ENCODE measurements at places on chromosomes 6 and 20.
A peak's percentile ranks its signal among the peaks of the same experiment; 100 is the strongest.

DNA sequence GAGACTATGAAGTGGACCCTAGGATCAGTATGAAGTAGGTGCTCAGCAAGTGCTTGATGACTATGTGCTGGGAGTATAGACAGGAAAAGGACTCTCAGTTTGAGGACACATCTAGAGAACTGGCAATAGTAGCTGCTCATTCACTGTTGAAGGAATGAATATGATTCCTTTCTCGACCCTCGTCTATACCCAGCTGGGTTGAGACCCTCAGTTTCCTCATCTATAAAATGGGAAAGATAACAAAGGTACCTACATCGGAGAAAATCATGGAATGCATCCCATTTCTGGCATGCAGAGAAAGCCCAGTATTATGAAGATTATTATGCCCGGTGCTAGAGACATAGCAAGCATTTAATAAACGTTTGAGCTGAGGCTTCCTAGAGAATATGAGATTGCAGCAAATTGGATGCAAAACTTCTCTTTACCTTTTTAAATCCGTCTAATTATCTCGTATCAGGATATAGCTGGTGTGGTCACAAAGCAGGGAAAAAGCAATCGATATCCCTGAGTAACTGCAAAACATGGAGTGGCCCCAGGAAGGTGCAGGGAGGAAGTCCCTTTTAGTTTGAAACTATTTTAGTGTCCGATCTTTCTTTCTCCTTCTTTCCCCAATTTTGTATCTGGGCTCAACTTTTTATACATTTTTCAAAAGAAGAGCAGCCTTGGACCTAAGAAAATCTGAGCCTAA is 2.8 kb upstream of the PCK1 start:
- DNase-seq: no peak

GRCh38 chr6:170451762-170452651 is 101.1 kb downstream of the PSMB1 start:
- no peak for DNase-seq

DNA sequence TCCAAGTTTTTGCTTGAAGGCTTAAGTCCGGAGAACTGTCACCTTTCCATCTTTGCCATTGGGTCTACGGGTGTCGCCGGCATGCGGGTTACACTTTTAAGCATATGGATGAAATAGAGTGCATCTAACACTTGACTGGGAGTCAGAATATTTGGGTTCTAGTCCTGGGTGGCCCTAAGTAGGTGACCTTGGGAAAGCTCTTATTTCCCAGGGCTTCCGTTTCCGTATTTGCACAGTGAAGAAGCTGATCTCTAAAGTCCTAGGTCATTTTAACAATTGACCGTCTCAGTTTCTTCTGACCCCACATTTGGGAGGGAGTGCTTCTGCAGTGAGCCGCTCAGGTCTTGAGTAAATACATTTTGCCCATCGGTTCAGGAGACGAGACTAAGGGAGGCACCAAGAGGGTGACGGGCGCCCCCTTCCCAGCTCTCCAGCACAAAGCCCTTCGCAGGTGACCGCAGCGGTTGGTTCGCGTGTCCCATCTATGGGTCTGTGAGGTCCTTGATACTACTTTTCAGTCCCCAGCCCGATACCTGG is 651 bp upstream of the BLTP3A start:
- DNase-seq: peak; percentile 29

DNA sequence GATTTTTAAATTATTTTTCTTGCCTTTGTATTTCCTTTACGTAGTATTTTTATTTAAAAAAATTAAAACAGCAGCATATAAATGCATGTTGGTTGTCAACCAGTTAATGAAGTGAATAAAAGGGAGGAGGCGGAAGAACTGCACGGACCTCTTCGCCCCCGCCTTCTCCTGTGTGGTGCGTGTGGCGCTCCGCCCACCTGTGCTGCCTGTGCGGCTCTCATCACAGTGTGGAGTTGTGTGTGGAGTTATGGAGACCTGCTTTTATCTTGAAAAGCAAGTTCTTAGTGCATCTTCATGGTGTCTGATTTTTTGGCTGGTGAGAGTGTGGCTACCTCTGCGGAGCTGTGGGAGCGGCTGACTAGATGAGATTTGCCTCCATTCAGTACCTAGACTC is 58.4 kb downstream of the PTPN1 start:
- DNase-seq: no peak

DNA sequence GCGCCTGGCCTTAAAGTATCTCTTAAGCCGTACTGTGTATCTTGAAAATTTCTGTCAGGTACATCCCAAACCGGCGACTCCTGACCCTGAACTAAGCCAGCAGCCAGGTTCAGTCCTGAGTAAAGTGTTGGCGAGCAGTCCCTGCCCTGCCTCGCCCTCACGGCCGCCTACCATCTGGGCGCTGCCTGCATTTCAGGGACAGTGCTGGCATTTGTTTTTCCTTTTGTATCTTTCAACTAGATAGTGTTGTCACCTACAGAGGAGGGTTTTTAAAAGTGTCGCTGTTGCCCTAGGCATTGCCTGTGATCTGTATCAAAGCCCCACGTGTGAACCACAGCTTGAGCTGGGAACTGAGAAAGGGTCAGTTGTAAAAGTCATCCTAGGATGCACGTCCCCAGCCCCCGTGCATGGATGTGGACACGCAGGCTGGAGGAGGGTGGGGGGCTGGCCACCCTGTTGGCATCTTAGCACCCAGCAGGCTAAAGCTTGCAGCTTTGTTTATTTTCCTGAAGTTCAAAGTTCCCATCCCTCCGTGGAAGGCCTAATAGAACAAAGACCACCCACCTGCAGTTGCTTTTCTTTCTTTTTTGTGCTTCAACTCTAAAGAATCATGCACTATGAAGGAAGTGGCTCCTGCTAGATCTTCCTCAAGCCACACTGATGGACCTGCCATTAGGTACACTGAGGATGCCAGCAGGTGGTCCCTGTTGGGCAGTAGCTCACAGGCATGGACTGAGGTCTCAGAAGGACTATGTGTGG is 136.8 kb downstream of the ZDHHC14 start:
- no peak for DNase-seq

GRCh38 chr6:83057705-83058321 is 7.8 kb downstream of the UBE3D start:
- peak; percentile 3 for DNase-seq

DNA sequence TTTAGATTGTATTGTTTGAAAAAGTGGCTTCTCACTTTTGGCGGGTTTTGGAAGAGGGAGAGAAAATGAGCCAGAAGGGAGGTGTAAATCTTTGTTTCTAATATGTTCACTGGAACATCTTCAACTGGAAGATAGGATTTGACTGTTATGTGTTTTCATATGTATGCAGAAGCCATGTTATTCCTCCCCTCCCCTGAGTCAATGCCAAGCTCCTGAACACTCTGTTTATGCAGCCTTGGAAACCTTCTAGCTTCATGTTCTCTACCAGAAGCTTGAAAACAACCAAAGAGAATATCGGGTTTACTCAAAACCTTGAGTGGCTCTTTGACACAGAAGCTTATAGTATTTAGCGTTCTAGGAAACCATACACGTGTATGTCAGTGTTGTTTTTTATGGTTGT is 279.1 kb downstream of the PRL start:
- DNase-seq: no peak

- no peak for DNase-seq
These were observed 159.8 kb upstream of the SUPT3H start for GRCh38 chr6:45537539-45537938.

DNA sequence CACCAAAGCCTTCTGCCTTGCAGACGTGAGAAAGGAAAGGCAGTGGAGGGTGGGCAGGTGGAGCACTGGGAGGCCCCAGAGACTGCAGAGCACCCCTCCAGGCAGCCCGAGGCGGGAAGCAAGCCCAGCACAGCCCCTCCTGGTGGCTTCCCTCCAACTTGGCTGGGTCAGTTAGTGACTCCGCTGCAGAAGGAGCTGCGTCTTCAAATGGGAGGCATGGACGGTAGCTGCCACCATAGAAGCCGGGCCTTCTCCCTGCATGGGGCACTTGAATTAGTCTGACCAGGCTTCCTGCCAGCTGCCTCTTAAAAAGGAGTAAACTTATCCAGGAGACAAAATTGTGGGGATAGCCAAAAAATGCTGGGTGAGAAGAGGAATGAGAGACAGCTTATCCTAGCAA is 88.0 kb upstream of the RPS6KA2 start:
- no peak for DNase-seq

GRCh38 chr20:5810800-5811422 is 60.7 kb downstream of the SHLD1 start:
- no peak for DNase-seq

GRCh38 chr20:63161176-63161651 is 54.7 kb downstream of the YTHDF1 start:
- DNase-seq: no peak

DNA sequence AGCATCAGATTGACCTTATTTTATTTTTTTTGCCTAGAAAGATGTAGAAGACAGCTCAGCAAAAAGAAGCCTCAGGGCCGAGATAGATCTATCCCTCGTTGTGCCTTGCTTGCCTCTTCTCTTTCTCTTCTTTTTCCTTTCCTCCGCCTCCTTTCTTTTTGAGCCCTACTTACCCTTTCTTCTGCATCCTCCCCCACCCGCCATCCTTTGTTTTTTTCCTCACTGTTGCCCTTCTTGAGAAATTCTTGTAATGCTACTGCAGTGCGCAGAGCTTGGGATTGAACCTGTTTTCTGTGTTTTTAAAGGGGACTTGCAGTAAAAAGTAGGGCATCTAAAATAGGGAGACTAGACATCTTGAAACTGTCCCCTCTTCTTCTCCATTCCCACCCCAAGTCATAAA is 18.6 kb downstream of the RALY start:
- DNase-seq: no peak

DNA sequence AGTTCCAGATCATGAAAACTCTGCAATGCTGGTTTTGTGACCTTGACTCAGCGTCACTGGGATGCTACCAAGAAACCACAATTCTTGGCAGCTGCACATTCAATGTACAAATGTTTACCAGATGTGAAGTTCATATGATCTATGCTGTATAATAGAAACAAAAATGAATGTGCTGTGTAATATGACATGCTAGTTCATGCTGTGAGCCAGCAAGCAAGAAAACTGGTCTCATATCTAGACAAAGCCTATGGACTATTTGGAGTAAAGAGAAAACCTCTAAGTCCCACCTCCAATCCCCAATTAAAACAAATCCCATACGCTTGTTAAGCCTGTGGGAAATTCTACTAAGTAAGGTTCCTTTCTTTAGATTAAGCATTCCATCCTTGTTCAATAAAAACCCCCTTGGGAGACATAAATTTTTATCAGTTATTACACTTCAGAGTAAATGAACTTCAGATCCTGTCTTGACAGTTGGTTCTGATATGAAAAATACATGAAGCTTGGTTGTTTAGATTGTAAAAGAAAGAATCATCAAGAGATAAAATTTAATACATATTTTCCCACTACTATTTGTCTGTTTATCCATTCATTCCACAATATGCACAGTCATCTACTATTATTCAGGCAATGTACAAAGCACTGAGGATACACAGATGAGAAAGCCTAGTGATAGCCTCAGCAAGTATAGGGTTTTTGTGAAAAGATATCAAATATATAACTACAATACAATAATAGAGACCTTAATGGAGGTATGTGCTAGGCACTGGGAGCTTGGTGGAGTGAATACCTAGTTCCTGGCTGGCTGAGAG is 20.1 kb downstream of the COL21A1 start:
- no peak for DNase-seq

DNA sequence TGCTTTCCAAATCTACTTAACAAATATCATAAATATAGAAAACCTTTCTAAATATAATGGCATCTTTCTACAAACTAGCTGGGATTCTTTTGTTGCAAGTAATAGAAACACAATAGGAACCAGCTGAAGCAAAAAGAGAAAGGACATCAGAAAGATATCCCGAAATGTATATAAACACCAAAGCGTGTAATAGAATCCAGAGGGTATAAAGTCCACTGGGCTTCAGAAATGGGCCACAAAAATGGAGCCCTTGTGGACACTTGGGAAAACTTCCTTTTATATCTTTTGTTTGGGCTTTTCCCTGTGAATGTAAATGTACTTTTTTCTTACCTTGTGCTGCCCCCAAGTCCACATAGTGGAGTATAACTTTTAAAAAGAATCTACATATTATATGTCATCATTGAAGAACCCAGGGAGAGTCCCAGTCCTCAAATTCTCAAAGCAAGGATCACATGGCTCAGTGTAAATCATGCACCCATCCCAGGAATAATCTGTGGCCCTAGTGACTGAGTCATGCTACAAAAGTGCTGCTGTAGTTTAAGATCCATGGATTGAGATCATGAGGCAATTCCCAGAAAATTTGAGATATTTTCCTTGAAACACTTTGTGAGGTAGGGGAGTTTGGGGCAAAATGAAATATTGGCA is 457.0 kb downstream of the EPM2A start:
- DNase-seq: no peak

GRCh38 chr20:47796971-47797370 is 11.7 kb upstream of the SULF2 start:
- DNase-seq: no peak

- DNase-seq: no peak
These were observed 290.5 kb upstream of the MANEA start for GRCh38 chr6:95286874-95287273.

DNA sequence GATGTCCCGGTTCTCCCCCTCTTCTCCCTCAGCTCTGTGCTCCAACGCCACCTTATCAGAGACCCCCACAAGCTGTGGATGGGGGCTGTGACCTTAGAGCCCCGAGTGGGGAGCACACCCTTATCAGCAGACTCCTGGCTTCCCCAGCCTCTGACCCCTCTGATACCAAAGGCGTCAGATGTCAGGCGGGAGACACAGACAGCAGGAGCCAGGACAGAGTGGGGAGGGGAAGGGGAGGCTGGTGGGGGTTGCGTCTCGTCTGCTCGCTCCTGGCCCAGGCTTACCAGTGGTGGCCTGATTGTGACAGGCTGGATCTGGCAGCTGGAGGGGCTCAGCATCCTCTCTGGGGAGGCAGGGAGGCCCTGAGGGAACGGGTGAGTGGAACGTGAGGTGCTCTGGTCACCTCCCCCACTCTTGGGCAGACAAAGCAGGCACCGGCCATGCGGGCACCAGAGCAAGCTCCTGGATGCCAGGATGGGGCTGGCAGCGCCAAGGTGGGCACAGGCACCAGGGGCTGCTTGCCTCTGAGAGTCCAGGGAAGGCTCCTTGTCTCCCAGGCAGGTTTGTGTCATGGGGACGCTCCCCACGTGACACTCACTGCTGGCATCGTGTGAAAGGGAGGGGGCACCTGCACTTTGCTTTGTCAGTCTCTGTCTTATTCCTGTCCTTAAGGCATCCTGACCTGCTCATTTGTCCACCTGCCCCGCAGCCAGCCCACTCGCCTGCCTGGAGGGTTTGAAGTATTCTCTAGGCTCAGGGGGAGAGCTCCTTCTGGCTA is 27.8 kb upstream of the GATA5 start:
- DNase-seq: no peak
